ENCODE measurements at places on chromosomes 2 and 18. TPM values are rescaled to one million over a fixed set of nuclear protein-coding genes. Genes with fewer than 3 reads are reported as not detected.

Gene LAMA3
- total RNA-seq, result 52.1 TPM

Gene NDUFB3
- 145 TPM for total RNA-seq

Gene UGT1A3
- 0.13 TPM for total RNA-seq

Gene CIDEA
- not detected for total RNA-seq

Gene ADD2
- total RNA-seq, result 28.6 TPM

Gene ELAC1
- 5.0 TPM for total RNA-seq

Gene MEIS1
- 2.2 TPM for total RNA-seq

Gene CNGA3
- not detected for total RNA-seq

Gene XDH
- 1.4 TPM for total RNA-seq

Gene CAVIN2
- 72.9 TPM for total RNA-seq

Gene KRCC1
- 15.0 TPM for total RNA-seq

Gene ZNF804A
- total RNA-seq, result not detected

Gene OSR1
- total RNA-seq, result 9.3 TPM

Gene ANKRD53
- 0.12 TPM for total RNA-seq

Gene LANCL1
- total RNA-seq, result 28.3 TPM

Gene TSPYL6
- not detected for total RNA-seq

Gene G6PC2
- total RNA-seq, result not detected

Gene GPR39
- total RNA-seq, result 6.9 TPM

Gene ABCG8
- total RNA-seq, result not detected

Gene TGFA
- total RNA-seq, result 4.9 TPM

Gene CRYGC
- not detected for total RNA-seq

Gene GCG
- not detected for total RNA-seq

Gene CFAP53
- total RNA-seq, result 0.38 TPM

Gene FBXO15
- total RNA-seq, result 0.67 TPM

Gene SERPINB11
- not detected for total RNA-seq

All from A549 treated with Hydrocortisone at 1 μM for 4 hours (cell line).